ENCODE measurements at places on chromosomes 12 and 14.

DNA sequence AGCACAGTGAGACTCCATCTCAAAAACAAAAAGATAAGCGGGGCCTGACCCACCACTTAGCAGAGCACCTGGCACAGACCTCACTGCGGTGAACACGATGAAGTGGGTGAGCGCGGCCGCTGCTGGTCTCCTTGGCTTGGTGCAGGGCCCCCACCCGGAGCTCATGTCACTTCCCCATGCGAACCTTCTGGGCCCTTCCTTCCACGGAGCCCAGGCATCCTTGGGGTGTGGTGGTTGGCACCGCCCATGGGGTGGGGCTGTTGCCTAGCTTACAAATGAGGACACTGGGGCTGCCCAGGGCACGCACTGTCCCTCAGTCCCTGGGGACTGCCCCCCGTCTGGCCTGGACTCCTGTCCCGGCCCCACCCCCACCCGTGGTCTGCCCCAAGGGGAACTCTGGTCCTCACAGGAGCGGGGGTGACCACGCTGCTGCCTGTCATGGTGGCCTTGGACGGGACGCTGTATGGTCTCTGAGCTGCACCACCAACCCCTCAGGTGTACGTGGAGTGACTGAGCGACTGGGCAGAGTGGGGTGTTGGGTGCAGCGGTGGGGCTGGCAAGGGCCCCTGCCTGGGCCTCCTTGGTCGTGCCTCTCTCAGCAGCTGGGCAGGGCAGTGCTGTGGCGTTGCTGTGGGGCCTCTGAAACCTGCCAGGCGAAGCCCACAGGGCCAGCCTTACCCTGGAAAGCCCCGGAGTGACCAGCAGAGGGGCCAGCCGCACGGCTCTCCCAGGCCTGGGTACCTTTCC, 15.3 kb downstream of the FBRSL1 start:
- DNase-seq, result no peak

DNA sequence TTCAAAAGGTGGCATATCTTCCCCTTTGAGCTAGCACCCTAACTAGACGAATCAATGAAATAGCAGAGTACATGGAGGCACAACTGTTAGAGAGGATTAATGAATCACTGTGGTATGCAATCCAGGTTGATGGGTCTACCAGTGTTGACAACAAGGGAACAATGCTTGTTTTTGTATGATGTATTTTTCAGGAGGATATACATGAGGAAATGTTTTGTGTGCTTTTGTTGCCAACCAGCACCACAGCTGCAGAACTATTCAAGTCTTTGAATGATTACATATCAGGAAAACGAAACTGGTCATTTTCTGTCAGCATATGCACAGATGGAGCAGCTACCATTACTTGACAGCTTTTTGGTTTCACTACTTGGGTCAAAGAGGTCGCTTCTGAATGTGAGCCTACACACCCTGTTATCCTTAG, 142.6 kb downstream of the GPHN start:
- no peak for DNase-seq

DNA sequence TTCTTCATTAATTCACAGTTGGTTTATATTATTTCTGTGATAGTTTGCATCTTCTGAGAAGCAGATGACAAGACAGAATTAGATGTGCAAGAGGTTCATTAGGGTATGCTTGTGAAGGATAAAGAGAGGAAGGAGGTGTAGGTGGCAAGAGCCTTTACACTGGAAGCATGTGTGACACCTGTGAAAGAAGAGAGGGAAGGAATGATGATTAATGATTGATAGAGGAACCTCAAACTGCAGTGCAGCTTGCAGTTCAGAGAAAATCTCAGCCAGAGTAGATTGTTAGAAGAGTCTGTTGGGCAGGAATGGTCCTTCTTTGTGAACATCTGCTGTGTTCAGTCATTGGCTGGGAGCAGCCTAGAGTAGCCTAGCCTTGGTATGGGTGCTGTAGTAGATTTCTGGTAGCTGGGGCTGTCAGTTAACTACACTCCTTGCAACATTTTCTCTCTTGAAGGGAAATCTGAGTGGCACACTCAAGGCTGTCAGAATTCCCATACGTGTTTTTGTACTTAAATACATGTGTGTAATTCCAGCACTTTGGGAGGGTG, 9.0 kb downstream of the RCOR1 start:
- DNase-seq, result no peak

- no peak for DNase-seq
Measured at GRCh38 chr12:122126342-122126635, 47.7 kb downstream of the IL31 start.

DNA sequence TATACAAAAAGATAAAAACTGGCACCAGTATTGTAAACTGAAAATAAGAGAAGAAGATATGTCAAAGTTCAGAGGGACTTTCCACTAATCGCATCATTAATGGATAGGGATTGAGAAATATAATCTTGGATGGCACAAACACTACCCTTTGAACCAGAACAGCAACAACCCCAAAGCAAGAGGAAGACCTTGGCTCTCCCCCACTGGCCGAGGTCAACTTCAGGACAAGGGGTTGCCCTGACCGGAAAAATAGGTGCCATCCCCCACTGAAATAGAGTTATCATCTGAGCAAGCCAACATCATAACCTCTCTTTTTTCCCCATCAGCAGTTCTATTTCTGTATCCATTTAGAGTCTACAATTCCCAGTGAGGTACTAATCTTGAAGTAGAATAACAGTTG, 72.4 kb upstream of the PCED1B start:
- DNase-seq, result no peak

DNA sequence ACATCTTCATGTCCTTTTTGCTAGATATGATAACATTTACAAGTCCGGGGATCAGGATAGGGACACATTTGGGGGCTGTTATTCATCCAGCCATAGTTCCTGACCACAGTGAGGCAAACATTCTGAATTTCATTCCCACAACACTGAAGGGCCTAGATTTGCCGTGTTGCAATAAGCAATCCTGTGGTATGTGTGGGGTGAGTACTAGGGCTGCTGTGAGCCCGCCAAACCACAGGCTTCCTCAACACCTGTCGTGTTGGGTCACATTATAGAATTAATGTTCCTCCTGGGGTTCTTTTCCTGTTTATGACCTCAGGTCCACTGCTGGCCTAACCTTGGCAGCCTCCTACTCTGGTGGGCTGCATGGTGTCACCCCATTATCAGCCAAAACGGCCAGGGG, 119.2 kb downstream of the TBC1D30 start:
- DNase-seq, result no peak

- no peak for DNase-seq
Measured at GRCh38 chr12:66900616-66901015, 221.7 kb upstream of the GRIP1 start.

DNA sequence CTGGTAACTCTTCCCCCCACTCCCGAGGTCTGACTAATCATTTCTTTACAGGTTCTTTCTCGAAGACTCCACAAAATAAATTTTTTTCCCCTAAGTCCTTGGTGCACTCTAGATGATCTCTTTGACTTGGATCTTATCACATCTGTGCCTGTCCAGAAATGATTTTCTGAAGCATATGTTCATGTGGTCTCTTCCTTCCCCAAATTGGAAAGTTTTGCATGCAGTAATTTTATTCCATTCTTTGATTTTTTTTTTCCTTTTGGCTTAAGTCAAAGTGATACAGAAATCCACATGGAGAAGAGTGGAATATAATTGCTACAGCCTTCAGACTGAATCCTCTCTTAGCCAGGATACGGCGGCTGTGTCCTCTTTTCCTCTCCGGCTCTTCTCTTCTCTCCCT, 213.3 kb downstream of the BMP4 start:
- no peak for DNase-seq

DNA sequence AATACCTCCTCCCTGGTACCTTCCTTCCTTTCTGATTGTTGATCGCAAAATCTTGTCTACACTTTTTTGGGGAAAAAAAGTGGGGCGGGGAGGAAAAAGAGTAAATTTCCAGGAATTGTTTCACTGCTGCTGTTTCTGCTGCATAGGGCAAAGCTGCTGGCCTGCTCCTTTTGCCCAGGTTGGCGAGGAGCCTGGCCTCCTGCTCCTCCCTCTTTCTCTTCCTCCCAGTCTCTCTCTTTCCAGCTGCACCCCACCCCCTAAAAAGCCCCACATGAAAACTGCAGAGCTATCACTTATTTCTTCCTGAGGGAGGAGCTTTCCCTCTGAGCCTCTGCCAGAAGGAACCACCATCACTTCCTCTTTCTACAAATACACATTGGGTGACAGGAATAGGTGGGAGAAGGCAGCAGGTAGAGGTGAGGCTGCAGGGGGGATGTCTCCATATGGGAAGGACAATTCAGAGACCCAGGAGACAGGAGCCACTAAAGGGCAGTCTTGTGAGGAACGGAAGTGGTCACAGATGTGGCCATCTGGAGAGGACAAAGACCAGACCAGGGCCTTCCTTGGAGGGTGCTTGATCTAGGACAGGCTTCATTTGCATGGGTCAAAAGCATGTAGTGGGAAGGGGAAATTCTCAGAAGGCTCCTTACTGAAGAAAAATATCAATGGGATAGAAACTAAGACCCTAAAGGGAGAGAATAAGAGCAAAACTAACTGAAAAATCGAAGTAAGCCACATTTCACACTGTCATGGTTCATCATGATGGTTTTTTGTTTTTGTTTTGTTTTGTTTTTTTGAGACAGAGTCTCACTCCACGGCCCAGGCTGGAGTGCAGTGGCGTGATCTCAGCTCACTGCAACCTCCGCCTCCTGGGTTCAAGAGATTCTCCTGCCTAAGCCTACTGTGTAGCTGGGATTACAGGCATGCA, 14.8 kb downstream of the ZBTB39 start:
- no peak for DNase-seq

GRCh38 chr12:3132636-3133404, 55.6 kb downstream of the TSPAN9 start:
- no peak for DNase-seq

Data from stimulated activated CD8-positive, alpha-beta memory T cell treated with anti-CD3 and anti-CD28 coated beads, Interleukin-12 subunit alpha, Interleukin-12 subunit beta, amount 100 ng/mL, for 4 hours (primary cell).